ENCODE measurements at places on chromosomes 6 and 20.

DNA sequence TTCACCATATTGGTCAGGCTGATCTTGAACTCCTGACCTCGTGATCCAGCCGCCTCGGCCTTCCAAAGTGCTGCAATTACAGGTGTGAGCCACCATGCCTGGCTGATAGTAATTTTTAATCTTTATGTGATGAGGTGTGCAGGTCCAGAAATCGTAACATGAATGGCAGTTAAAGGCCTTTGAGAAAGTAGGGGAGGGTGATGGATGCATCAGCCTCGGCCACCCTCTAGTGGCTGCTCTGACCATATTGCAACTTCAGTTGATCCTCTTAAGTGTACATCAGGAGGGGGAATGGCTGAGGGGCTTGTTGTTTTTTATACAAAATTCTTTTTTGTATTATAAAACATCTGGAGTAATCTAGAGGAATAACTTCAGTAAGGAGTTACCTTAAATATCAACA, 193.0 kb downstream of the ZFAND3 start:
- DNase-seq, result peak; percentile 43

DNA sequence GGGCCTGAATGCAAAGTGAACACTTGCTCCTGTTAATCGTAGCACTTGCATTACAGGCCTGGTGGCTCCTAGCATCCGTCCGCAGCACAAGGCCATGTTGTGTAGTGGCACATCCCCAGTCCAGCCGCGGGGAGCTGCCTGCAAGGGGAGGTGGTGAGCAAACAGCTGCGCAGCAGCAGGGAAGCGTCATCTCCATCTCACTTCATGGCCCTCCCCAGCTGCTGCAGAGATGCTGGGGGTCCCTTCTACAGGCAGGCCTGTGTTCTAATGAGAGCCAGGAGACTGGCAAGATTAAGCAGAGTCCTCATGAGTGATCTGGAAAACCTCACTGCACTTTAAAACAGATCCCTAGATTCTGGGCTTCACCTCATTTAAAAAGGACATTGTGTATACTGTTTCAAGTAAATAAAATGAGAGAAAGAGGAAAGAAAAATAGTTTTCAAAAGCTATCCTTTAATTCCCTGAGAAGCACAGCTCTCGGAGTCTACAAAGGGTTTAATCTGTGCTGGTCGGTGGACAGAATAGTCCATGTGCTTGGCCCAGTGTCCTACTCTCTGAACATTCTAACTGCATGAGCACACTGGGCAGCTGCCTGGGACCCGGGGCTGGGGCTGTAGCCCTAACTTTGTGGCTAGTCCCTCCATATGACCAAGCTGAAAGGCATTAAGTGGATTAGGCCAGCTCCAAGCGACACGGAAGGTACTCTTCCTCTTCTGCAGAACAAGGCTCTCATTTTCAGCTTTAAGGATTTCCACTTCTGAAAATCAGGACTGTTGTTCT, 125.8 kb downstream of the LY86 start:
- no peak for DNase-seq

GRCh38 chr6:2966347-2966746, 5.0 kb downstream of the SERPINB6 start:
- DNase-seq, result no peak

DNA sequence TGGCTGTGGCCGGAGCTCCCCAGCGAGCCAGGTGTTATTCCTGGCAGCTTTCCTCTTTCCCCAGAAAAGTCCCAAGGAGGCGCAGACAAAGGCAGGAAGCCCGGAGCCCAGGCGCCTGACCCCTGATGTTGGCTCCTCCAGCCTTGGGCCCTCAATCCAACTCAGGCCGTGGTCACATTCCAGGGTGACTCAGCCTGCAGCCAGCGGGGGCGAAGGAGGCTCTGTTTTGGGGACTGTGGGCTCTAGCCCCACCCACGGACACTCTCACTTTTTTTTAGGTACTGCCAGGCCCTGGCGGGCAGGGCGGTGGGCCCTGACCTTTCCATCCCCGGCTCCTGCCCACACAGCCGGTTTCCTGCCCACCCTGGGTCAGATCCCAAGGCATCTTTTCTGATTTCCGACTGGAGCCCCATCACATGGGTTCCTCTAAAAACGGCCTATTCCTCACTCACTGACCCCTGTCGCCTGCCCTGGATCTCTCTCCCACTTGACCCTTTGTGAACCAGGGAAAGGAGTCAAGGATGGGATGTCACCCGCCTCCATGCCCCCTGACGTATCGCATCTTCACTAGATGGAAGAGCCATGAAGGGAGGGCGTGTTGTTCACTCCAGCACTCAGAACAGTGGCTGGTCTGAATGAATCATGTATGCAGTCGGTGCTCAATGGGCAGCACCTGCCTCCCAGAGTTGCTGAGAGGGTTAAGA, 5.5 kb downstream of the PTGIS start:
- DNase-seq, result peak; percentile 73

GRCh38 chr6:38567436-38567835, 72.3 kb downstream of the BTBD9 start:
- peak; percentile 24 for DNase-seq

DNA sequence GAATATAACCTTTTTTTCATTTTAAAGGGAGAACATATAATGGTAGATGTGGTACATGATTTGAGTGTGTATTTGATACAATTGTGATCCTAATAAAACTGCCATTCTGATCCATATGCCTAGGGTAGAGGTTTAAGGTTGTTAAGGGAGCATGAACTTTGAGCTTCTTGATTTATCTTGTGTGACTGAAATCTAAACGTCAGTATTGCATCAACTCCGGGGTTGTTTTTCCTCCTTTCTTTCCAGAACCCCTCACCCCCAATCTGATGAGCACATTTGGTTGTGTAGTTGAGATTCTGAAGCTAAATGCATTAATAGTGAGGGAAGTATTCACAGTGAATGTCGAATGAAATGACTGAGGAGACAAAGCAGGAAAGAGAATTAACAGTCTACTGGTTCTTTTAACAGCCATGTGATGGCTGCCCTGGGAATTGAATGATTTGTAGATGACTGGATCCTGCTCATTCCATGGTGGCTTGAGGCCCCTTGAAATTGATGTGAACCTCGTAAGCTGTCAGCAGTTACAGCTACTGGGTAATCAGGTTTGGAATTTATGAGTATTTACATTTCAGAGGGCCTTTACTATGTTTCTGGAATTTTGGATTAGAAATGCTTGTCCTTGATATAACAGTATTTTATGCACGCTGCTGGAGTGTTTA, 44.8 kb downstream of the FARS2 start:
- peak; percentile 15 for DNase-seq

GRCh38 chr6:157550114-157550989, 169.4 kb downstream of the ZDHHC14 start:
- no peak for DNase-seq

- DNase-seq, result no peak
These were observed 483.0 kb downstream of the CBLN4 start for GRCh38 chr20:55522296-55522815.

DNA sequence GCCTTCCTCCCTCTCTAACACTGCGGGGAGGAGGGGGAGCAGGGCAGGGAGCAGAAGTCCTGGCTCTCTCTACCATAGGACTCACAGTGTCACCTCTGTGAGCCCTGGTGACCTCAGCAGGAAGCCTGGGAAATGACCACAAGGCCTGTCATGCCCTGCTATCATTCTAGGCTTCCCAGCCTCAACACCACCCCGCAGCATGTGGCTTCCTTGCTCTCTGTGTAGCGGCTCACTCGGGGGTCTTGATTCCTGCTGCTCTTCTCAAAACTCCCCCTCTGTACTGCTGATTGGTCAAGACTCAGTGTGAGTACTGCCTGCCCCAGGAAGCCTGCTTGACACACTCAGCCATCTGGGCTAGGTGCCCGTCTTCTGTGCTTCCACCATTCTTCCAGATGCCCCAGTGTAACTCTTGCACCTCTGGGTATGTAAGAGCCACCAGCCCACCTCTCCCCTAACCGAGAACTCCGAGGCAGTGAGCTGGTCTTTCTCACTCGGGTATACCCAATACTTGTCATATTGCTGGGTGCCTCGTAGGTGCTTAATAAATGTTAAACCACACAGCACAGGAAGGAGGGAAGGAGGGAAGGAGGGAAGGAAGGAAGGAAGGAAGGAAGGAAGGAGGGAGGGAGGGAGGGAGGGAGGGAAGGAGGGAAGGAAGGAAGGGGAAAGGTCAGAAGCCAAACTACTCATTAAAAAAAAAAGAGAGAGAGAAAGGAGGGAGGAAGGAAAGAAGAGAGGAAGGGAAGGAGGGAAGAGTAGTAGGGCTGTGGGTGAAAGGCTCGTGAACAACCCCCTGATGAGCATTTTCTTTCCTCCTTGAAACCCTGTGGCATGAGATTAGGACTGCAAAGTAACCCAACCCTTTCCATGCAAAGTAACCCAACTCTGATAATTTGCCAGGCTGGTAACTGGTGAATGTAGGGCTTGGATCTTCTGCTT, 5.0 kb downstream of the MDFI start:
- no peak for DNase-seq

DNA sequence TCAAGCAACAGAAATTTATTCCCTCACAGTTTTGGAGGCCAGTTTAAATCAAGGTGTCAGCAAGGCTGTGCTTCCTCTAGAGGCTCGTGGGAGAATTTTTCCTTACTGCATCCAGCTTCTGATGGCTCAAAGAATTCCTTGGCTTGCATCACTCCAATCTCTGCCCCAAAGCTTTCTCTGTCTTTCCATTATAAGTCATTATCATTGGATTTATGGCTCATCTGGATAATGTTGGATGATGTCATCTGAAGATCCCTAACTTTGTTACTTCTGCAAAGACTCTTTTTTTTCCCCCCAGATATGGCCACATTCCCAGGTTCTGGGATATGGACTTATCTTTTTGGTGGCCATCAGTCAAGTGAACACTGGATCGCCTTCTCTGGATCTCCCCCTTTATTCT, 146.3 kb upstream of the B3GAT2 start:
- no peak for DNase-seq

- no peak for DNase-seq
These were observed 25.9 kb upstream of the HACE1 start for GRCh38 chr6:104885518-104886043.

DNA sequence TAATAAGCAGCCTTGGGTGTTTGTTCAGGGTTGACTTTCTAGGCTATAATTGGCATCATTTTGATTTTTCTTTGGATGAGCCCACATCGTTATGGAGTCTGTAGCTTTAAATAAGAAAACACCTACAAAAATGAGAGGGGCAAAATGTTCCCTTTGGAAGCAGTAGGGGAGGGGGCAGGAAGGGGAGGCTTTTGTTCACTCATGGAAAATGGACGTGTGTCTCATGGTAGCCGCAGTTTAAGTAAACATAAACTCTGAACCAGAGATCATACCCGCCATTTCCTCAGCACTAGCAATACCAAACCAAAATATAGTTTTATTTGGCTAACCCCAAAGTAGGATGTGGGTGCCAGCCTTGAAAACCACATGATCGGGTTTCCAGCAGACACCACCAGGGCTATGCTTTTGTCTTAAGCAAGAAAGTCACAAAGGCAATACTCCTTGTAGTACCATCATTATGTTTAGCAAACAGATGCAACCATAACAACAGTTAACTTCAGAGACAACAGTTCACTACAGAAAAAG, 572.5 kb upstream of the JAG1 start:
- no peak for DNase-seq

GRCh38 chr20:60036746-60037499, 78.7 kb downstream of the CDH26 start:
- peak; percentile 57 for DNase-seq

DNA sequence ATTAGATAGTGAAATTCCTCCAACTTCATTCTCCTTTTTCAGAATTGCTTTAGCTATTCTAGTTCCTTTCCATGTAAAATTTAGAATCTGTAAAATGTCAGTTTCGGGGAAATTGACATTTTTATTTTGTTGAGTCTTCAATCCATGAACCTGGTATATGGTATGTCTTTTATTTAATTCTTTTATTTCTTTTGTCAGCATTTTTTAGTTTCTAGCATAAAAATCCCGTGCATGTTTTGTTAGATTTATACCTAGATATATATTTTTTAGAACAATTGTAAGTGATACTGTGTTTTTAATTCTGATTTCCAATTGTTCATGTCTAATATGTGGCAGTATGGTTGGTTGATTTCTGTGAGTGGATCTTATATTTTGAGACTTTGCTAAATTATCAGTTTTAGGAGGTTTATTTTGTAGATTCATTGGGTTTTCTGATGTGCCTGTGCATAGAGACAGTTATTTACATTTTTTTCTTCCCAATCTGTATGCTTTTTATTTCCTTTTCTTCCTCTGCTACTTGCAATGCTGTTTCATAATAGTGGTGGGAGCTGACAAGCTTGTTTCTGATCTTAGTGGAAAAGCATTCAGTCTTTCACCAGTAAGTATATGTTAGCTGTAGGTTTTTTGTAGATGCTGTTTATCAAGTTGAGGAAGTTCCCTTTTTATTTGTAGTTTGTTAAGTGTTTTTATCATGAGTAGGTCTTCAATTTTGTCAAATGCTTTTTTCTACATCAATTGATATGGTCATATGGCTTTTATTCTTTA, 13.7 kb downstream of the TAB2 start:
- DNase-seq, result no peak

GRCh38 chr6:98516206-98516605, 318.2 kb upstream of the POU3F2 start:
- no peak for DNase-seq

GRCh38 chr6:3351105-3351676, 92.4 kb downstream of the PSMG4 start:
- peak; percentile 17 for DNase-seq

- no peak for DNase-seq
These were observed at the start of gene GRM4 for GRCh38 chr6:34146021-34146782. TSS of gene GRM4 (minus strand) at chr6:34146087. CDS start at chr6:34133496, 12,591 bp downstream.

- DNase-seq, result no peak
These were observed 6.2 kb downstream of the COL9A3 start for GRCh38 chr20:62822788-62823651.

GRCh38 chr6:40346246-40346645, 240.9 kb downstream of the LRFN2 start:
- no peak for DNase-seq

Data from renal cortical epithelial cell (primary cell).